Renal cortical epithelial cell (primary cell): ENCODE measurements at places on chromosomes 7 and 10. TPM values are rescaled to one million over a fixed set of nuclear protein-coding genes. Genes with fewer than 3 reads are reported as not detected.

DNA sequence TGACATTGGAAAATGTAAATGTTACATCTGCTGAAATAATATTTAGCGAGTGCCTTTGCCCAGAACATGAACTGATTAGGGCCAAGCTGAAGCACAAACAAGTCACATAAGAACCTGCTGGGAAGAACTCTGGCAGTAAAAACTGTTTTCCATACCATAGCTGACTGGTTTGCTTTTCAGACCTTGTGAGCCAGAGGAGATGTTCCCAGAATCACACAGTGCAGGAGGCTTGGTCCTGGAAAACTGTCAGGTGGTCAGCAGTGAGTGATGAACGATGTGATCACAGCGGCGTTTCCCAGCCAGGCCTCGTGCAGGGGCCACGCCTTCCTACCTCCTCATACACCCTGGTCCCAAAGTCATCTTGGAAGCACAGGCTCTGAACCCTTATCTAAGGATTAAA is 164.2 kb upstream of the EEPD1 start:
- DNase-seq = no peak

DNA sequence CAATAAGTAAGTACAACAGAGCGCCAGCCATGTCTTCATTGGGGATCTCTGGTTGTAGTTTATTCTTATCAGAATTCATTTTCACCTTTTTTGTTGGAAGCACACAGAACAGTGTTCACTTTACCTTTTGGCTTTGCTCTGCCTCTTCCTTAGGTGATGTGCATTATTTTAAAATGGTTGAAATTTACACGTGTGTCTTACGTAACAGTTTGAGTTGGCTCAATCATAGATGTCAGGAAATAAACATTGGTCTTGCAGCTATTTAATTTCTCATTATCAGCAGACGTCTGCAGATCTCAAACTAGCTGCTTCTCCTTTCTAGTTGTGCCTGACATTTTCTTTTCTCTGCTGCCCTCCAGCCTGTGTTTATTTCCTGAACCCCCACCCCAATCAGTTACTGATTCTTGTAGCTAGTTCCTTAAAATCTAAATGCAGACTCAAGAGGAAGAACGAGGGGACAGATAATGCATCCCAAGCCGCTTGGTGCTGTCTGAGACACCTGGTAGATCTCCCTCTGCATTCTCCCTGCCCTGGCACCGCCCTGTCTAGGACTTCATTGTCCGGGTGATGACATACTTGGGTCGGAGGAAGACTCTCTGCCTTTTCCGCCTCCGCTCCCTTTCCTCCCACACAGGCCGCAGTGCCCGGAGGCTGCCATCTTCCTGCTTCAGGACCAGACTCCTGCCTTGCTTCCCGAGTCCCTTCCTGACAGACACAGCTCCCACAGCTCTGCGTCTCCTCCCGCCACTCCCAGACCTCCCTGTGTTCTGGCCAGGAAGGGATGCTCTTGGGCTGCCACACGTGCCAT is 108.2 kb downstream of the ANKRD61 start:
- DNase-seq = no peak

GRCh38 chr10:90314718-90315117 is 543.1 kb downstream of the HTR7 start:
- no peak for DNase-seq

DNA sequence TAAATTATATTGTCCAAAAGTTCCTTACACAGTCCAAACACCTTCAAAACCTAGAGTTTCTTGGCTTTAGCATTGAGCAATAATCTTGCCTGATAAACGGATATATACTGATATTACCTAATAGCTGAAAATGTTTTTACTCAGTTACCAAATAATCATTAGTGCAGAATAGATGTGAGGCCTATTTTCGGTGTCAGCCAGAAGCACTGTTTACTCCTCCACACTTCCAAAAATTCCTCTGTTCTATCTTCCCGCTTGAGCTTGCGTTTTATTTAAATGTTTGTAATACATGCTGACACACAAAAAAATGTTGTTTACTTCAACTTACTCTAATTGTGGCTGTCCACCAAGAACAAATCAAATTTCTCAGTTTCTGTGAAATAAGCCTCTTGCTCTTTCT is 606.2 kb upstream of the TEX47 start:
- no peak for DNase-seq

DNA sequence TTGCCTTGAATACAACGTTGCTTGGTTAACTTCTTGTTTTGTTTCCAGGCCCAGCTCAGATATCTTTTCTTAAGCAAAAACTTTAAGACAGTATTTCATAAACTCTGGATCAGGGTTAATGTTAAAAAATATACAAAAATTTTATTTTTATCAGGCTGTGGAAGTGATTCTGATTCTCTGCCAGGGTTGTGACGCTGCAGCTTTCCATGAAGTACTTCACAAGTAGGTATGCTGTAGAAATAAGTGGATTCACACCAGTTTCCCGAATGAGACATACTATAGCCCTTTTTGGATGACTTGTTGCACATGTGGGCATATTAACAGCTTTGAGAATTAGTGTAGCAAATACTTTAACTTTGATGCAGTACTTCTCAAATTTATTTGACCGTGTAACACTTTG is 70.1 kb downstream of the CDK14 start:
- no peak for DNase-seq

DNA sequence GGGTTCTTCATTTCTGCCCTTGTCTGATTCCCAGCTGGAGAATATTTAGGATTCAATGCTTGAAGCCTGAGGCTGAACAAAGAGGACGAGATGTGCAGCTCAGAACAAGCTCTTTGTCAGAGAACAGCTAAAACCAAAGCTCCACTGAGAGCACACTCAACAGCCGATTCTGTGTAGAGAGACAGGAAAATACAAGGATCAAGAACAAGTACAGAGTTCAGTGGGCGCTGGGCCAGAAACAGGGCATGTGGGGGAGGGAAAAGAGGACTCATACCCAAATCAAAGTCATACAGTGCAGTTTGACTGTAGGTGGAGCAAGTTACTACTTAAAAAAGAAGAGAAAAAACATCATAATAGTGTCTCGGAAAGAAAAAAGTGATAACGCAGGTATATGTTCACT is at the start of gene AGMO:
Gene AGMO (minus strand): TSS at position 181 of the 400 bp plus-strand sequence.
- peak; percentile 67 for DNase-seq

DNA sequence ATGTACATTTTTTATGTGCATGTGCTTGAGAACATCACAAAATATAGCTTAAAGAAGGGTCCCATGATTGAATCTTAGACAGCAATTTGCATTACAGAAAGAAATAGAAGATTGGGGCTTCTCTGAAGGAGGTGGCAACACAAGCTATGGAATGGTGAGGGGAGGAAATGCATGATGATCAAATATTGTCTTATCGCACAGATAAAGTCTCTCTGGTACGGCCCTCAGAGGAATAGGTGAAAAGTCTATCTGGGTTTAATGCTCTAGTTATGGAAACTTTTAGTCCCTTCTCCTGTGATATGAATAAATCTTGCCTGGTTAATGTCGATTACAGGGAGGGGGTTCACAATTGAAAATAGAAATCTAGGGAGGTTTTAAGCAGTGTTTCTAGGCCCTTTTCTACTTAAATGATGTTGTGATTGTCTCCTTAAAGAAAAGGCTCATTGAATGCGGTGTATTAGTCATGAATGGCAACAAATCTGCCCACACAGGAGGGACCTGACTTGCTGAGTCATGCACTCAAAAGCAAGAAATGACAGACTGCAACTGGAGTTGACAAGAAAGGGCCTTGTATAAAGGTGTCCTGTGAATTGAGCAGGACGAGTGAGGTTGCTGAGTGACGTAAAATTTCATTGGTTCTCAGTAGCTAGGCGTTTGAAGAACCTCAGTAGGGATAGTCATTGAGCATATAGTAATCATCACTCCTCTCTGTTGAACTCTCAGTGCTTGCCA is 133.4 kb upstream of the CSTF2T start:
- DNase-seq = peak; percentile 94

- DNase-seq = no peak
These were observed 58.7 kb upstream of the ANTXRL start for GRCh38 chr10:46227936-46228562.

GRCh38 chr10:110431659-110432058 is 66.0 kb upstream of the DUSP5 start:
- DNase-seq = no peak

- no peak for DNase-seq
These were observed 201.6 kb upstream of the KIAA1217 start for GRCh38 chr10:24007359-24007758.

DNA sequence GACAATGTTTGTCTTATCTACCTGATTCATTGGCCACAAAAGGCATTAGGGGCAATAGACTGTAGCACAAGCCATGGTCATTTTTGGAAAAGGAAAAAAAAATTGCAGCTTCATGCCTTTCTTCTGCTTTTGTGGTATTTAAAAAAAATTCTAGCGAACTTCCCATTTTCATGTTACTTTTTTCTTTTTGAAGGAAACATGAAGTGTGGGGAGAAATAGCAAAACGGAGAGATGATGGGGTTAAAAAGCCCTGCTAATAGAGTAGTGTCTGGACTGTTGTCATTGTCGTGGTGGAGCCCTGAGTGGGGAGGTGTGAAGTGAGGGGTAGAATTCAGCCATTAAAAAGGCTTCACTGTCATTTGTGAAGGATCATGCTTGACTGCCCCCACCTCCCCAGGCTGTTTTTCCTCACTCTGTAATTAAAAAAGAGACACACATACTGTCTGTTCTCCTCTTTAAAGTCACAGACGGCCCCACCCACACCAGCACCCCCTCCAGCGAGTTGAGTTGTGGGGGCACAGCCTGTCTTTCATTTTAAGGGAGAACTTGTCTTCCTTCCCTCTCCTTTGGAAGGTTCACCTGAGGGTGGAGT is 272.4 kb downstream of the CREB5 start:
- DNase-seq = no peak

DNA sequence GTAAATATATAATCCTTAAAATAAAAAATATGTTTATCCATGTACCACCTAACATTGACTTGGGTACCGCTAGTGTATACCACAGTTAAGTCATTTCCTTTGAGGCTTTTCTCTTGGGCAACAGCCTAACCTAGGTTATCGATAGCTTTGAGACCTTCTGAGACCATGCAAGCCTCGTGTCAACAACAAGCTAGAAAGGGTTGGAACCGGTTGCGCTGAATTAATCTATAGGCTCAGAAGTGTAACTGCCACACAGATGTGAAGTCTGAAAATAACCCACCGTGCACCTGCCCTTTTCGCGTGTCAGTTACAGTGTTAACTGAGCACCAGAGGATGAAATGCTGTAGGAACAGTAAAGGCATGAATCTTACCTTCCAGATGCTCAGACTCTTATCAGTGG is 59.8 kb downstream of the ARID5B start:
- DNase-seq = no peak

DNA sequence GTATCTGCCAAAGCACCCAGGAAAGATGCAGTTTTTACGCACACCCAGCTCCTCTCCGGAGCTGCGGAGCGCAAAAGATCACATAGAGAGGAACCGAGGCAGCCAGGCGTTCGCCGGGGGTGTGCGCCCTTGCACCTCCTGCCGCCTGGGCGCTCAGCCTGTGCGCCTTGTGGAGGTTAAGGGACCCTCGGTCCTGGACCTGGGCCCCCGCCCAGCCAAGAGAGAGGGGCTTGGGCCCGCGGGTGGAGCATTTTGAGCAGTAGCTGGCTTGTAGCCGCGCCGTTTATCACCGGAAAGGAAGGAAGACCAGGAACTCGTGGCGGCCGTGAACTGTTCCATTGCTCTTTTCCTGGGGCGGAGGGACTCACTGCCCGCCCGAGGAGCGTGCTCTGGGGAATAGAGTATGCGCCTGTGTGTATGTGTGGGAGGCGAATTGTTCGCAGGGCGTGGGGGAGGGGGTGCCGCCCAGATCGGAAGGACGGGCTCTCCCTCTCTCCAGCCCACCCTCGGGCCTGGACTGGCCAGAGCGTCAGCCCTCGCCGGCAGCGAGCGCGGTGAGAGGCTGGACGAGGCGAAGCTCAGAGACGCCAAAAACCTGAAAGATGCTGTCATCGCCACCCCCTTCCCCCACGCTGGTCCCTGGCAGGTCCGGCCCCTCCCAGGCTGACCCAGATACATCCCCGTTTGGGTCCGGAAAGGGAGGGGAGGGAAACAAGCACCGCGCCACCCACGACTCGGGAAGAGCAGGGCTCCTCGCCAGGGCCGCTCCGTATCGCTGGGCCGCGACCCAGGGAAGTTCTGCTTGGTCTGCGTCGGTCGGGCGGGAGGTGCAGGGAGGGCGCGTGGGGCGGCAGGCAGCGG is 1.2 kb upstream of the WNT2 start:
- no peak for DNase-seq

DNA sequence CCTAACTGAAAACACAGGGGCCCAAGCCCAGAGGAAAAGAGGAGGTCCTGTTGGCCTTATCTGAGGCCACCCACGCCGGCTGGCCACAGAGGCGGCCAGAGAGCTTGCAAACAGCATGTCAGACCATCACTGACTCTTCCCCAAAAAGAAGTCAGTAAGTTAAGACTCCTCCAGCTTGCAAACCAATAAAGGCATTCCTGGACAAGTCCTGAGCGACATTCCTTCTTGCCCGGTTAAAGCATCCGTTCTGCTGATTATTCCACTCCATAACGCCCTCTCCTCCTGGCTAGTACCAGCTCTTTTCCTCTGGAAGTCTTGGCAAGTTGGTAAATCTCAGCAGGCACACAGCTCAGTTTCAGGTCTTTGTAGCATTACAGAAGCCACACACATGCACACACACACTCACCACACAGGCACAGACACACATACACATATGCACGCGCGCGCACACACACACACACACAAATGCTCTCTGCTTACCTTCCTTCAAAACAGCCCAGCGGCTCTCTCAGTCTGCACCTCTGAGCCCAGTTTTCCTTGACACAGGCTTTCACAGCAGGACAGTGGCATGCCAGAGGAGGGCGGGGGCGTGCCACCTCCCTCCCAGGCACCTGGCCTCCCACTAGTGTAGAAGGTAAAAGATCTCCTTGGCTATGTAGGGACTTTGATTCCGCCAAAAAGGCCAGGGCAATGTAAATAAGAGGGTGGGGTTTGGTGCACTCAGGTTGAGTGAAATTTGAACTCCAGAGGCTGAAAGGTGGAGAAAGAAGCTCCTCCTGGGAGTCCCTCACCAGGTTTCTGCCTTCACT is 201.4 kb downstream of the TNS3 start:
- DNase-seq = peak; percentile 56

DNA sequence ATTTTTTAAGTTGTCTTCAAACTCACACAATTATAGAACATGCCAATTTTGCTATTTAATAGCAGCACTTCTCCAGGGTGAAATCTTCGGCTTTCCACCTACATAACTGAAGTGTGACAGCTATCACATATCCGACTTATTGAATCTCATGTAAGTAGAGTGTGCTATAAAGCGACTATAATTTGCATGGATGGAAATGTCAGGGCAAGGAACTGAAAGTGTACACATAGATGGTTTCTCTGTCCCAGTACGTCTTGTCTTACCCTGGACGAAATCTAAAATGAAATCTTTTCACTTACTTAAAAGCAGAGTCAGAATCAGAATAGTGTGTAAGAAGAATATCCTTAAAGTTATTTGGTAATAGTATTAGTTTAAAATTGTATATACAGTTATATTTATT is 132.3 kb downstream of the THSD7A start:
- no peak for DNase-seq

GRCh38 chr10:74018241-74018640 is 20.3 kb downstream of the VCL start:
- DNase-seq = peak; percentile 31

The ATOH7 gene
- 0.05 TPM in 1 of 2 replicates, not detected in the other for total RNA-seq

The OGDHL gene
- total RNA-seq = 7.1 and 58.5 TPM in 2 replicates

The ANXA8L1 gene
- total RNA-seq = 1.6 TPM in 1 of 2 replicates, not detected in the other

The COA1 gene
- total RNA-seq = 43.7 and 56.1 TPM in 2 replicates

The PRR15 gene
- total RNA-seq = 10.6 and 11.2 TPM in 2 replicates

The ZNHIT1 gene
- 51.5 and 160 TPM in 2 replicates for total RNA-seq

The MMD2 gene
- not detected in 2 replicates for total RNA-seq

The TMEM273 gene
- not detected in 2 replicates for total RNA-seq

The PVRIG gene
- not detected in 2 replicates for total RNA-seq
